Dermis blood vessel endothelial cell (primary cell): ENCODE measurements at places on chromosomes 5 and 9.

DNA sequence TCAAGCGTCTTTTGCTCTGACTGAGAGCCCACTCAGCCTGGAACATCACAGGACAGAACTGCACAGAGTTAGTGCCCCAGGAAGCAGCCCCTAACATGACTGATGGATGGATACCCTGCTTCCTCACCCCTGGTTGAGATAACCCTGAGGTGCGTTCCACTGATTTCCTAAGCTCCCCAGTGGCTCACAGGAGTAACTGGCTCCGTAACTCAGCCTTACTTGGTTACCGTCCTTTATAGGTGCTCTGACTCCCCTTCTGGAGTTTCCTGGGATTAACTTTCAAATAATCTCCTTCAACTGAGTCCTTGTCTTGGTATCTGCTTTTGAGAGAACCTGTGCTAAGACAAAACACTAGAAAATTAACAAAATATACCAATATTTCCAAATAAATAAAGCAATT lies 449.5 kb downstream of the AGTPBP1 start:
- no peak for DNase-seq

DNA sequence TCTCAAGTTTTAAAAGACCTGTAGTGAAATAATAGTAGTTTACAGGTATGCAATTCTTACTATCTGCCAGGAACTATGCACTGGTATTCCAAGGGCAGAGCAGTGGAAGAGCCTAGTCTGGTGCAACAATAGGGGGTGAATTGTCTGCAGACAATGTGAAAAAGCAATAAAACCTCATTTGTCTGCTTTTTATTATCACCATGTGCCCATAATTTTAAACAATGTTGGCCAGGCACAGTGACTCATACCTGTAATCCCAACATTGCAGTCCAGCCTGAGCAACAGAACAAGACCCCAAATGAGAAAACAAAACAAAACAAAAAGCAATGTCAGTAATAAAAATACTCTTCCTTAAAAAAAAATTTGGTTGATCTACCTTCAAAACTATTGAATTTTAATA lies 12.2 kb upstream of the SLC44A1 start:
- DNase-seq: no peak

DNA sequence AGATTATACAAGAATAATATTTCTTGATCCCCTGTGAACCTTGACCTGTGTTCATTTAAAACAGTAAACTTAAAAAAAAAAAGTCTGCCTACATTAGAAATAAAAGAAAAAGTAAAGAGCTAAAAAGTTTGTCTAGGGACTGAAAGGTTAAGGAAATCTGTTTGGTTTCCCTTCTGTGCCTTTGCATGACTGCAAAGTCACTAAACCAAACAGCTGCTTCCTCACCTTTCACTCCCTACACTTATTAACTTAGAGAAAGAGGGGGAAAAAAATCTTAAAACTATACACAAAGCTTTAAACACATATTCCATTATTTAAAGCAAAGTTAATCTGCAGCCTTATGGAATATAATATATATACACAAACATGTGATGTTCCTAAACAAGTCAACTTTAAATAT lies 65.1 kb downstream of the ZFR start:
- peak; percentile 38 for DNase-seq

DNA sequence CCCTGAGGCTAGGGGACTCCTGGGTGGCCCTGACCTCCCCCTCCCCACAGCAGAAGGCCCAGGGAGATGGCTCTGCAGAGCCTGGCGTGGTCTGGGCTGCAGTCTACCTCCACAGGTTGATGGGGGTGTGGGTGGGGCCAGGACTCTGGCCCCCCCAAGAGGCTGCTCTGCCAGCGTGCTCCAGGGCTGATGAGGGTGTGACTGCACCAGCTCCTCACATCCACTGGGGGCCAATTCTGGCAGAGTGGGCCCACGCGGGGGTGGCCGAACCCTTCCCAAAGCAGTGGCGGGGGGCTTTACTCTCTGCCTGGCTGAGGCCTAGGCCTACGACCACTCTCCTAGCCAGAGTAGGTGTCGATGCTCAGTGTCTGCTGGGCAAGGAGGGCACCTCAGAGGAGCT lies 28.0 kb upstream of the UBAC1 start:
- DNase-seq: no peak

DNA sequence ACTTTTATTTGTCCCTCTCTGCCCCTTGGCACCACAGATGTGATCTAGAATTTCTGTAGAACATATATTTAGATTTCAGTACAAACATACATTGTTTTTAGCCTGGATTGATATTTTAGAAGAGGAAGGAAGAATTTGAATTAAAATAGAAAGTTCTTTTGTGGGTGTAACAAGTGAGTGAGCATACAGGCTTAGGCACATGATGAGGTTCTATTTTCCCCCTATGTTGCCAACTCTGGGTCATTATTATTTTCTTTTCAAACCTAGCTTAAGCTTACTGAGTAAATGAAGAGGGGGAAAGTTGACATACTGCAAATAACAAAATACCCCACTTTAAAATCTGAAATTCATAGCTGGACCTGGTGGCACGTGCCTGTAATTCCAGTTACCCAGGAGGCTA lies 102.9 kb downstream of the GCNT1 start:
- no peak for DNase-seq
